ENCODE measurements at places on chromosomes 11 and 22.
A peak's percentile ranks its signal among the peaks of the same experiment; 100 is the strongest.

- DNase-seq = peak; percentile 59
Observed at GRCh38 chr11:20355221-20356219, 8.0 kb upstream of the HTATIP2 start.

- DNase-seq = peak; percentile 11
Observed at GRCh38 chr11:1327064-1327460, 17.6 kb upstream of the TOLLIP start.

DNA sequence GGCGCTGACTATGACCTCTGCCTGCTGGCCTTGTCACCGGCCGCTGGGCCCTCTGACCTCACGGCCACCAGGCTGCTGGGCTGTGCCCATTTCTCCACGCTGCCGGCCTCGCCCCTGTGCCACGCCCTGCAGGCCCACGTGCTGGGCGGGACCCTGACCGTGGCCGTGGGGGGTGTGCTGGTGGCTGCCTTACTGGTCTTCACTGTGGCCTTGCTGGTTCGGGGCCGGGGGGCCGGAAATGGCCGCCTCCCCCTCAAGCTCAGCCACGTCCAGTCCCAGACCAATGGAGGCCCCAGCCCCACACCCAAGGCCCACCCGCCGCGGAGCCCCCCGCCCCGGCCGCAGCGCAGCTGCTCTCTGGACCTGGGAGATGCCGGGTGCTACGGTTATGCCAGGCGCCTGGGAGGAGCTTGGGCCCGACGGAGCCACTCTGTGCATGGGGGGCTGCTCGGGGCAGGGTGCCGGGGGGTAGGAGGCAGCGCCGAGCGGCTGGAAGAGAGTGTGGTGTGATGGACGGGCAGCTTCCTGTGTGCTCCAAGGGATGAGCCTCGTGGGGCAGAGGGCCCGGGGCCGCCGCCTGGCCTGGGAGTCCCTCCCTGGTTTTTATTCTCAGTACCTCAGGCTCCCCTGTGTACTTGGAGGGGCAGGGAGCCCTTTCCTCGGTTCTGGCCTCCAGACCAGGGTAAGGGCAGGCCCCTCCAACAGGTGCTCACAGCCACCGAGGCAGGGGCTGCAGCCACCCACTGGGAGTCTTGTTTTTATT lies 3.0 kb downstream of the LRFN4 start:
- no peak for DNase-seq

- peak; percentile 54 for DNase-seq
Observed at GRCh38 chr11:96014217-96014616, 90.3 kb upstream of the MTMR2 start.

DNA sequence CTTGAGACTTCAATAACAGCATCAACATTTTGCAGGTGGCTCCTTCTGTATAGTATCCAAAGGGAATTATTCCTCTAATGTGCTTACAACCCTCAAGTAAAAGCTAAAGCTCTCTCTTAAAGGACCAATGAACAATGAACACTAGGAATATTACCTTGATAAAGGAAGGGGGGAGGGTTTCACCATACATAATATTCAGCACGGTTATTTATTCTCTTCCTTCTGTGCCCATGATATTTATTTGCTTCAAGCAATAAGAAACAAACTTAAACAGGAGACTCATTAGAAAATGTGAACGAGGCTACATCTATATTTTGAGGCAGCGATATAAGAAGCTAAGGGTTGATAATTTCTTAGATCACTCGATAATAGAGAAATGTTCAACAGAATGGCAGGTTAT lies 21.2 kb downstream of the BLID start:
- no peak for DNase-seq

- DNase-seq = no peak
Observed at GRCh38 chr11:96050435-96051182, 126.7 kb upstream of the MTMR2 start.

- DNase-seq = no peak
Observed at GRCh38 chr11:9269492-9270013, 4.4 kb upstream of the DENND5A start.

- peak; percentile 96 for DNase-seq
Observed at GRCh38 chr11:121292495-121293287, at the start of gene SC5D. TSS of gene SC5D (plus strand) at chr11:121292771. CDS start at chr11:121303376, 10,605 bp downstream.

DNA sequence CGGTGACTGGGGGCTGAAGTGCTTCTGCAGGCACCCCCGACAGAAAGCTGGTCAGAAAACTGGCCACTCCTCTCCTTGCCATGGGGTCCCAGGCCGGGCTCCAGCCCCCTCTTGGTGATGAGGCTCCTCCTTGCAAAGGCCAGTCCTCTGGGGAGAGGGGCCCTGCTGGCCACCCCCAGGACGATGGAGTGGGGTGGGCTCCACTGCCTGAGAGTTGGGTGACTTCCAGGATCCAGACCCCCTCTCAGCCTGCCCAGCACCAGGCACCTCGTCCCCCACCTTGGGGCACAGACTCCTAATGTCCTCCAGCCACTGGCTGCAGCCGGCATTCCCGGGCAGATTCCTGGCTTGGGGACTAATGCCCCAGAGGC lies 441 bp upstream of the RPS6KA4 start:
- no peak for DNase-seq

DNA sequence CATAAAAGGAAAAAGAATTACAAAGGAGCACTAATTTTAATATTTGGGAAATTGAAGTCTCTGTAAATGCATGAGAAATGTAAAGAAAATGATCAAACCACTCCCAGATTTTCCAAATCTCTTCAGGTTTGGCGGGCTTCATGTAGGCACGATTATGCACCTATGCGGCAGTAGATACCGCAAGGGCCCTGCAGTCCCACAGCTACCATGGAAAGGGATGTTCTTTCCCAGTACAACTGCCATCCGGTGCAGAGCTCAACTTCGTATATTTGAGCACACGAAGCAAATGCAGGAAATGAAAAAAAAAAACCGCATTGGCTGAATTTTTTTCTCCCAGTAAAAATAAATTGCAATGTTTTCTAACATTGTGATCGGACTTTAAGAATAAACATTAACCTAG lies 1.4 kb downstream of the SLC17A6 start:
- DNase-seq = no peak

DNA sequence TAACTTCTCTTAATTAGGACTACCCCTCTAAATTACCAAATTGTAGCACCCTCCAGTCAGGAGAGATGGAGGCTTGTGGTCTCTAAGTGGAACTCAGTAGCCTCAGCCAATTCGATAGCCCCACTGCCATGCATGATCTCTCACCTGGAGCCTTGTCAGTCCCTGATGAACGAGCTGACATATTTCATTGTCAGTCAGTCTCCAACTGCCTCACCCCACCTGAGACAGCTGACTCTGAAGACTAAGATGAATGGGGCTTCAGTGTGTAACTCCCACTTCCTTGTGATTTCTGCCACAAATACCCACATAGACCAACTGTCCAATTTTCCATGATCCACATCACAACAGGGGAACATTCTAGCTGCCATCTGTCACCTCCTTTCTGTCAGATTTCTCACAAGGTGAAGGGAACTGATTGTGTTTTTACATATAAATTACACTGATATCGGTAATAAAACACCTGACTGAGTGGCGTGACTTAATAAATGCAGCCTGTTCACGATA lies 206.5 kb downstream of the FAM181B start:
- DNase-seq = no peak

GRCh38 chr11:123652599-123652998 lies 1.8 kb downstream of the SCN3B start:
- DNase-seq = no peak

DNA sequence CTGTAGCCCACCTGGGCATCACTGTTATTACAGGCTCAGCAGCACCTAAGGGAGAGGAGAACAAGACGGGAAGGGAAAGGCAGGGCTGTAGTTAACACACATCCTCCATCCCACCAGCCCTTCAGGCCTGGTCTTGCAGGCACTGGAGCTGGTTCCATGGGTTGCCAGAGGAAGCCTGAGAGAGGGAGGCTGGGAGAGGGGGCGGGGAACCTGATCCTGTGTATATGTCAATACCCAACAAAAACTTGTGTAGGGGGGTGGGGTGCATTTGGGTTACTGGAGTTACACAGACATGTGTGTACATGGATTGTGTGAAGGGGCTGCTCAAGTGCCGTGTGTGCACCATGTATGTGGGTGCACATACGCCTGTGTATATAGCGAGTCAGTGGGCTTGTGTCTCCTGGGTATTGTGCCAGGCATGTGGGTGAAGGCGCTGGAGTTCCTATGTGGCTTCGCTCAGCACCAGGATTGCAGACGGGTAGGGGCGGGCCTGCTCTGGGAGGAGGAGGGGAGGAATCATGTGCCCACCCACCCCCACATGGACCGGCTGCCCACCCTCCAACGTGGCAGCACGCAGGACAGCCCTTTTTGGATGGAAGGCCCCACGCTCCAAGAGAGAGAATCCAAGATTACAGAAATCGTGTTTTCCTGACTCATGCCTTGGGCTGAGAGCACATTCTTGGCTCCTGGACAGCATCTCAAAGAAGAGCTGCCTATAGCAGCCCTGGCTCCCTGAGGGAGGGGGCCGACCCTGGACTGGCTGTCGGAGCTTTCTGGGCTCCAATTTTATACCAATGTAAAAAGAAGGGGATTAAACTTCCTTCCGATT lies 4.2 kb upstream of the SERPINH1 start:
- DNase-seq = no peak

Data from activated CD8-positive, alpha-beta T cell treated with anti-CD3 and anti-CD28 coated beads, Interleukin-2, amount 10 ng/mL, durations not matched to agents 7 days and 5 days (primary cell).